HepG2 (cell line): ENCODE measurements at places on chromosomes 3 and 15. TPM values are rescaled to one million over a fixed set of nuclear protein-coding genes. Genes with fewer than 3 reads are reported as not detected.

Gene ATP13A5
- not detected in 2 replicates for total RNA-seq

Gene CLRN1
- not detected in 2 replicates for total RNA-seq

GRCh38 chr15:65210770-65211481 lies at the start of gene CILP:
Gene CILP, minus strand, starts transcription at chr15:65211473. Its CDS starts 1,718 bp downstream, at chr15:65209755.
- no peaks in the 10 kb centered on the region for H3K36me3 ChIP-seq
- H3K4me1 ChIP-seq, result peaks cover 23% of the 10 kb centered on the region
- H3K27ac ChIP-seq, result no peak within 1 kb of the TSS

- no peak overlapping the region for H3K4me3 ChIP-seq
- H3K27me3 ChIP-seq, result no peaks in the 10 kb centered on the region; the same call in 2 of the 3 replicates
- no peak overlapping the region for H3K27ac ChIP-seq
- DNase-seq, result no peak
- H3K4me1 ChIP-seq, result no peaks in the 10 kb centered on the region
- no peaks in the 10 kb centered on the region for H3K36me3 ChIP-seq
These were observed 193.6 kb downstream of the EPHB1 start for GRCh38 chr3:134988666-134989065.

DNA sequence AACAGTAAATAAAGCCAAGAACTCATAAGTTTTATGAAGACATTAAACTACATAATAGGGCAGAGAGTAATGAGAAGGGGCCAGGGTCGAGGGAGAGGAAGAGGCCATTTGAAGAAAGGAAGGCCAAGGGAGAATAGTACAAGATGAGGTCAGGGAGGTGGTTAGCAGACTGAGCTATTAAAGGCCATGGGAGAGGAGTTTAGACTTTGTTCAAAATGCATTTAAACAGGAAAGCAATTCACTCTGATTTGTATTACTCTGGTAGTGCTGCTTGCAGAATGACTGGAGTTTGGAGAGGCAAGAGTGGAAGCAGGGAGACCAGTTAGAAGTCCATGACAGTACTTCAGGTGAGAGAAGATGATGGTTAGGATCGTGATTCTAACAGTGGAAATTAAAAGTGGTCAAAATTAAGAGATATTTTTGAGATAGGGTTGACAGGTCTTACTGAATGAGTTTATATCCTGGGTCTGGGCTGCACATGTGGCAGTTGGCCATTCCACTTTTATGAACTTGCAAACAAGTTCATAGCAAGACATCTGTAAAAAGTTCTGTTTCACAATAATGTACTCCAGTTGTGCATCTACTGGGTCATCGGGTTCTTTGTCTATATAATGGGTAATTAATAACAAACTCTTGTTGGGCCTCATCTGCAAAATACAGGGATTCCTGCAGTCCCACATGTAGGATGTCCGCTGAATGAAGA lies 16.3 kb downstream of the PPP2R3A start:
- H3K4me1 ChIP-seq, result no peaks in the 10 kb centered on the region
- no peaks in the 10 kb centered on the region for H3K27me3 ChIP-seq
- H3K27ac ChIP-seq, result no peak overlapping the region

Gene MAP1A
- 0.06 and 0.07 TPM in 2 replicates for total RNA-seq

Gene SLC9C1
- total RNA-seq, result not detected in 2 replicates
